ENCODE measurements at places on chromosomes 2 and 18.

GRCh38 chr2:39545957-39546356 lies 108.9 kb upstream of the MAP4K3 start:
- DNase-seq = no peak

- DNase-seq = no peak
These were observed 399.8 kb downstream of the TXNL1 start for GRCh38 chr18:56238576-56238975.

- no peak for DNase-seq
These were observed 231.1 kb upstream of the EPAS1 start for GRCh38 chr2:46066116-46066515.

GRCh38 chr18:54280220-54280569 lies 10.9 kb downstream of the POLI start:
- DNase-seq = no peak

GRCh38 chr2:165582863-165583506 lies 113.5 kb downstream of the CSRNP3 start:
- no peak for DNase-seq

- no peak for DNase-seq
These were observed 27.4 kb upstream of the MCM6 start for GRCh38 chr2:135903650-135904049.

GRCh38 chr2:229784791-229785190 lies 70.4 kb upstream of the DNER start:
- no peak for DNase-seq

Measured in NCI-H2081 treated with DMSO at 0.1 percent for 48 hours (cell line).